NCI-H2081 (cell line): ENCODE measurements at places on chromosomes 1 and 21.

GRCh38 chr1:210696709-210697108 is 368.0 kb downstream of the HHAT start:
- DNase-seq: no peak

DNA sequence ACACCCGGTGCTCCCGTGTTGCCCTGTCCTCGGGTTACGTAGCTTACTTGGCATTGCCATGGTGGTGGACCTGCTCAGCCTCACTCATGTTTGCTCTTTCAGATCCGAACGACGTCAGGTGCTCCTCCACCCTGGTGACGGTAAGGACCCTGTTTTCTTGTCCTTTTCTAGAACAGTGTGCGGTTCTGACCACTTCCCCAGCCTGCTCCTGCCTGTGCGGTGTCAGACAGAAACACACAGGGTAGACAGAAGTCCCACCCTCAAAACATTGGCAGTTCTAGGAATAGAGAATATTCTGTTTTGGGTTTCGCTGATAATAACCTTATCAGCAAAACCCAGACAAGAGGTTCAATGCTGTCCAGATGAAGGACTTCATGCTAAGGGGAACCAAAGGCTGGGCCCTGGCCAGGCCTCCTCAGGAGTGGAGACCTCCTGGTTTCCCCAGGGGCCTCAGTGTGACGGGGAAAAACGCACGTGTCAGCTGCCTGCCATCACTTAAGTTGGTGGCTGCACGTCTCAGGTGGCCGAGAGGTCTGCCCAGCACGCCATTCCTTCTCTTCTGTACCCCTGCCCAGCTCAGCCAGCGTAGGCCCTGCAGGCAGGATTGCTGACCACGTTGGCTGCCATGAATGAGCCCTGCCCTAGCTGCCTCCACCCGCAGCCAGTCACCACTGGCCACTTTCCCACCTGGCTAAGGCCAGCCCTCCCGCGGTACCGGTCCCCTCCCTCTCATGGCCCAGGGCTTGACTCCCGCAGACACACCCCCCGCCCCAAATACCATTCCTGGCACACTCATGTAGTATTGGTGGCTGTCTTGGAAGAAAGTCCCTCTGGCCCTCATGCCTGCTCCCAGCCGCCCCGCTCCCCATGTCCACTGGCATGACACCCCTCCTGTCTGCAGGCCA is 33.6 kb downstream of the SLC37A1 start:
- DNase-seq: no peak

GRCh38 chr1:154957091-154957657 is 1.3 kb upstream of the PBXIP1 start:
- no peak for DNase-seq

DNA sequence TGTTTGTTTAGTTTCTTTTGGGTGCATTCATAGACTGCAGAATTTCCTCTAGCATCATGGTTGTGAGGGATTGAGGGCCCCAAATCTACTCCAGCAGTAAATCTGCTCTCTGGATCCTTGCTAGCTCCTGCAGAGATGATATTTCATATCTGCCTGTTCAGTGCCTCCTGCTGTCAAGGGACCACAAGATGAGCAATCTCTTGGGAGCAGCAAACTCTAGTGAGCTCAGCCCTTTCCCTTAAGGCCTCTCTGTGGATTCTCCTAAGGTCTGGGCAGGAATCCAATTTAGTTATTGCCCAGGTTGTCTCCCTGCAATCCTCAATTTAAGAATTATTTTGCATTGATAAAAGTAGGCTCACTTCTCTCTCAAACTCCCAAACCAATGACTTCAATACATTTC is 76.9 kb downstream of the RGS18 start:
- DNase-seq: no peak

DNA sequence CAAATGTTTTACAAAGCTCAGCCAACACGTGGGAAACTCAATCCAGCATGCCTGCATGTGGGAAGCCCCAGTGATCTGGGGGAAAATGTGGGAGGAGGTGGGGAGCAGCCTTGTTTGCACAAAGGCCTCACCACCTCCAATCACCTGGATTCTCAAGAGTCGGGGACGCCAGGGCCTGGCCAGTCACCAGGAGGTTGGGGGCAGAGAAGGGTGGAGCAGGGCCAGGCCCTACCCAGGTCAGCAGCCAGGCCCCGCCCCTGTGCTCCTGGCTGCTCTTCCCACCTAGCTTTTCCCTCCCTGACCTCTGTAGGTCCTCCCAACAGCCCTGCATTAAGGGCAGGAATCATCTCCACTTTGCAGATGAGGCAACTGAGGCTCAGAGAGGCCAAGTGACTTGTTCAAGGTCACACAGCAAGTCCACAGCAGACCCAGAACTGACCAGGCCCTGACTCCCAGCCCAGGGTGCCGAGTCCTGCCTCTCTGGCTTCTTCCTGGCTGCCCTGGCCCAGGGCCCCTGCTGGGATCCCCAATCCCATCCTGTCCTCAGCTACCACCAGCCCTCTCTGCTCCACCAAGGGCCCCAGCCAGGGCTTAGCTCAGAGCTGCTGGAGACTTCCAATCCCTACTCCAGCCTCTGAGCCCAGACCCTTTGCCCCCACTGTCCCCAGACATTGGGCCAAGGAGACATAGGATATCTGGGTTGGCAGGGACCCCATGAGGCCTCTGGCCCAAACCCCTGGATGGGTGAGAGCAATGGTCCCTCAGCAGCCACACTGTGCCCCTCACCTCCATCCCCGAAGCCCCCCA is 508.6 kb downstream of the PTPRU start:
- DNase-seq: no peak

- no peak for DNase-seq
These were observed 154.1 kb downstream of the TGFBR3 start for GRCh38 chr1:91731815-91732214.

- no peak for DNase-seq
These were observed 27.0 kb downstream of the KIAA0319L start for GRCh38 chr1:35530168-35530567.

DNA sequence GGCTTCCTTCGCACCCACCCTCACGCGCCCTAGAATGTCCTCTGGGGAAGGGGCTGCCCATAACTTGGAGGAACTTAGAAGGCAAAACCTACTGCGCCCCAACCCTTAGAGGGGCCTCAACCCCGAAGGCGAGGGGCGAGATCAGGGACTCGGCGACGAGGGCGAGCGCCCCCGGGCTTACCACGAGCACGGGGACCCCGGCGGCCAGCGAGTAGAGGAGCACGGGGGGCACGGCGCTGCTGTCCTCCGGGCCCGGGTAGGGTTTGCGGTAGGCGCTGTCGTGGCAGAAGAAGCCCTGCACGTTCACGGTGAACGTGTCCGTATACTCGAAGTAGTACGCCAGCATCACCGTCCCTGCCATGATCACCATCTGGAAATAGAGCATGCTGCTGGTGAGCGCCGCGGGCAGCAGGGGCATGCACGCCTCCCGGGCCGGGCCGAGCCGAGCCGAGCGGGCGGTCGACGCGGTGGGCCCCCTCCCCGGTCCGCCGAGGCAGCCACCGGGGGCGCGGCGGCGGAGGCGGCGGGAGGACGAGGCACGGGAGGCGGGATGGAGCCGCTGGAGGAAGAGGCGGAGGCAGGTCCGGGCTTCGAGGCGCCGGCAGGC is 304 bp downstream of the PLPPR5 start:
- peak; percentile 8 for DNase-seq

- DNase-seq: peak; percentile 87
These were observed 16.6 kb downstream of the UTP11 start for GRCh38 chr1:38029081-38029681.

DNA sequence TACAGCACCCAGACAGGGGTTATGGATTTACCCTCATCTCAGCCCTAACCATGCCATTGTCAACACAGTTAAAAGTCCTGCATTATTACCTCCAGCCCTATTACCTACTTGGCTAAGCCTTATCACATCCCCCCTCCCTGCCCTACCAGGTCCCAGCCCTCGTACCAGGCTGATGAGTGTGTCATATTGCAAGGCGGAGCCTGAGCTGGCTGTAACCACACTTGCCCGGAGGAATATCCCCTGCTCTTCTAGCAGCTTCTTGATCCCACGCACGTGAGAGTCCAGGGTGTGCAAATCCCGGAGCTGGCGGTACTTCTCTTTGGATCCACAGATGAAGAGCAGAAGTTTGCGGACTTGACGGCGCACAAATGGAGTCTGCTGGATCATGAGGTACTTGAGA is 87.4 kb downstream of the UBR4 start:
- DNase-seq: no peak

DNA sequence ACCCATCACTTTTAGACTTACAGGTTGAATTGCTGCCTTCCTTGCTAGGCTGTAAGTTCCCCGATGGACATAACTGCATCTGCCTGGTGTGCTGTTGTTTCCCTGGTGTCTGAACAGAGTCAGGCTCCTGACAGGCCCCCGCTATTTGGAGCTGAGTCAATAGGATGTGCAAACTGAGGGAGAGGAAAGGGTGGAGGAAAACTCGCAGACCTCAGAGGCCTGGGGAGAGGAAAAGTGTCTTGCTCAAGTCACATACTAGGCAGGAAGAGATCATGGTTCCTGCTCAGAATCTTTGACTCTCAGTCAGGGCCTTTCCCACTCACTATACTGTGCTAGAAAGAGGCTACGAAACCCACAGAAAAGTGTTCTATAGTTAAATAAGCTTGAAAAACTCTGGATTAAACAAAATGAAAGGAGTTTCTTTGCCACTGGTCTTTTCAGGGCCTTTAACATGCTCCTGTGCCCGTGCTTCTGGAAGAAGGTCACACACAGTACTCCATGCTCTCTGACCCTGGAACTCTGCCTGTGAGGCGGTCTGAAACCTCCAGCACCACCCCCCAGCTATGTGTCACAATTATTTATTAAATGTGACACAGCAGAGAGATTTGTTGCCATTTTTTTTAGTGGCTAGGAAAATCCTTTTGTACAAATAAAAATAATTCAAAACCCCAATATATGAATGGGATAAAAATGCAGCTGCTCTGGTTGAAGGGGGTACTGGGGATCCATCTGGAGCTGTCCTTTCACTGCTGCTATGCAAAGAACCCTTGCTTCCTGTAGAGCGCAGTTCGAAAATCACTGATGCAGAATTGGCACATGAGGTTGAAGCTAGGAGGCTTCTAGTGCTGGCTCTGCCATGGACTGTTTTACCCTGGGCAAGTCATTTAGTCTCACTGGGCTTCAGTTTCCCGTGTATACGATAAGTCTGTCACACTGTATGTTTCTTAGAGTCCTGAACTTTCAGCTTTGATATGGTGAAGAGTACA is 20.1 kb upstream of the CDCP2 start:
- DNase-seq: no peak

- DNase-seq: no peak
These were observed 96.1 kb upstream of the OLIG2 start for GRCh38 chr21:32929633-32930038.

DNA sequence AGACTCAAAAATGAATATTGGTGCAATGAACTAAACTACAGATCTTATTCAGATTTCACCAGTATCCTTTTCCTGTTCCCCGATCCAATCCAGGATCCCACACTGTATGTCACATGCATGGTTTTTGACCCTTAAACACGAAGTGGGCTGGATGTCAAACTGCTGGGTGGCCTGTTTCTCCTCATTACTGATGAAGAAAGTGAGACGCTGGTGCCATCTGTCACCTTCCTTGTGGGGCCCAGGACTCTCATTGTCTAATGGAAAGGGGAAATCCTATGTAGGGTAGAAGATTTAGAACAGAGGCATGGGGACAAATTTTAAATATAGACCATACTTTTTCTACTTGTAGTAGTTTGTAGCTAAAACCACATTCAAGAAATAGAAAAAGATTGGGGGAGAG is 56.2 kb downstream of the DISC1 start:
- DNase-seq: no peak
